Aorta (tissue), 5 donors: ENCODE measurements at places on chromosomes 7 and 10.

- no peak for DNase-seq
These were observed 17.5 kb downstream of the ZNF862 start for GRCh38 chr7:149855361-149856305.

GRCh38 chr7:787332-788240, 44.7 kb upstream of the SUN1 start:
- DNase-seq = no peak

GRCh38 chr7:14635955-14636354, 266.6 kb downstream of the DGKB start:
- no peak for DNase-seq

DNA sequence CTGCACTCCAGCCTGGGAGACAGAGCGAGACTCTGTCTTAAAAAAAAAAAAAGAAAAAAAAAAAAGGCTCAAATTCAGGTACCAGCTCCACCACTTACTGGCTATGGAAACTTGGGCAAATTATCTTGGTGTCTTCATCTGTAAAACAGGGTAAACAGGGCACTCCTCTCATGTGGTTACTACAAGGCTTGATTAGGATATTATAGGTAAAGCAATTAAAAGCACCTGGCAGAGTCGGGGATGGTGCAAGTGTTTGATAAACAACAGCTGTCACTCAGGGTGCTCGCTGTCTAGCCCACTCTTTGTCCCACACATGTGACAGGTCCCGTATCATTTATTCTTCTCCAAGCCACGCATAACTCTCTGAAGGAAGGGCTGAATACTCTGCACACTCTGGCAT, 96.9 kb downstream of the SORBS1 start:
- DNase-seq = no peak

DNA sequence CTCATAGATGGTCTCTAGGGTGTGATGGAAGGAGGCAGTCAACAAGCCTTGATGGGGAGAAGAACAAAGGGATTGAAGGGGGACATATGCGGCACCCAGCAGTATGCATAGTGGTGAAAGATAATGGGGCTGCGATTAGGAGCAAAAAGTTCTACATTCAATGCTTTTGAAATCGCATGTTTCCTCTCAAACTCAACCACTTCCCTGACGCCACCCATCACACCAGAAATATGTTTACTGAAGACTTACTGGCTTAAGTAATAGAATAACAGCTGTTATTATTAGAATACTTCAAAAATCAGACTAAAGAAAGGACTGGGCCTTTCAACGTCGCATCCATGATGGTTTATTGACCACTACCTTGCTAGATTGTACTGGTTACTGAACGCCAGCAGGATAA, 31.5 kb downstream of the MKRN1 start:
- DNase-seq = peak; percentile 2

DNA sequence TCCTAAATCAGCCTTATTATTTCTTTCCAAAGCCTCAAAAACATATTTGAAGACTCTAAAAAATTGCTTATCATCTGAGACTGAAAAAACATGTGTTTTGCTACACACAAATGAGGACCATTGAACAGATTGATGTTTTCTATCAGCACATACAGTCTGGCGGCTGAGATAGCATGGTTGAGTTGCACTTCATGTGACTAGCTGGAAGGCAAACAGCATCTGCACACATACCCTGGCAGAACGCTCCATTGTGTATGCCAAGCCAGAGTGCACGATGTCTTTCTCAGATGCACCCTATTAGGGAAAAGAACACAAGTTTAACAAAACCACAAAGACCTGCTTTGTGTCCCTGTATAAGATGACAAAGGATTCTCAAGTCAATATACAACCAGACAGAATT, 33.0 kb downstream of the FAM25A start:
- DNase-seq = no peak

GRCh38 chr10:83373671-83374070, 765.6 kb upstream of the GHITM start:
- no peak for DNase-seq

DNA sequence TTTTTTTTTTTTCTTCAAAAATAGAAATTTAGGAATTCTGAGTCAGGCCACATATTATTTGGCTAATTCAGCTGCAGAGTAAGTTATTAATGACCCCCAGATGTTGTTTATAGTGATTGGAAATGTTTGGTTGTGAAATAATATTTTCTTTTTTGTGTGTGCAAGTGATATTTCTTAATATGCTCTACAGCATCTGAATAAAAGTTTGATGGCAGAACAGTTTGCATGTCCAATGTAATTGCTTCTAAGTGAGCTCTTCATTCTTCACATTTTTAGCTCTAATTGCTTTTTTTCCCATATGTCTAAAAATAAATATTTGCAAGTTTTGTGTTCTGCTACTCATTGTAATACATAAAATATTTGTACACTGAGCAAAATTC, 116.0 kb downstream of the ARID5B start:
- no peak for DNase-seq

DNA sequence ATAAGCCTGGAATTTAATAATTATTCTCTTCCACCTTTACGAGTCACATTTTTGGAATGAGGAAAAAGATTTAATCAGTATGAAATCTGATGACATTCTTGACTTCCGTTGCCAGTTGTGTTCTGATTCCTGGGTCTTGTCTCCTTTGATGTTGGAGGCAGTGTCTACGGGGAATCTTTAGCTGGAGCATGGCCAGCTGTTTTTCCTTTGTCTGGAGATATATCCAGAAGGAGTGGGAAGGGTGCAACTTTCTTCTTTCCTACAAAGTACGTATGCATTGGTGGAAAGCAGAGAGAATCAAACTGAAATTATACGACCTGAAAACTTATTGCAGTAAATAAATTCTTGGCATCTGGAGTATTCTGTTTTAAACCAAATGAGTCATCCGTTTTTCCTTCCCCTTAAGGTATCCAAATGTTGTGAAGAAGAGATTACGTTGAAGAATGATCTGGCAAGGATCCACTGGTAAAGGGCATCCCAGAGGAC, 6.9 kb upstream of the GNG11 start:
- DNase-seq = no peak

GRCh38 chr10:17622061-17622460, 4.9 kb upstream of the HACD1 start:
- DNase-seq = no peak

DNA sequence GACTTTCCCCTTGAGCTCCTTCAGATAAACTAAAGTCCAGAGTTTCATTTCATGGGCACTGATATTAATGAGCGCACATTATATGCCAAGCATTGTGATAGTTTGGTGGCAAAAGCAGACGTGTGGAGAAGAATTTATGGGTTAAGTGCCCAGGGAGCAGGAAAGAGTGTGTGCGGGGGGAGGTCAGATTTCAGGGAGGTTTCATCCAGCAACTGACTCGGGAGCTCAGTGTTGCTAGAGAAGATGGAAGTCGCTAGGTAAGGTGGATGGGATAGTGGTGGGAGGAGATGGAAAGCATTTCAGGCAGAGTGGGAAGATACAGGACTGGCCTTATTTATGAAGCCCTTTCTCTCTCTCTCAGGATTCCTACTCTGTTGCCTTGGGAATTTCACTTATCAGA, 223.0 kb downstream of the SNX10 start:
- DNase-seq = no peak

GRCh38 chr7:43362652-43363034, 220.3 kb upstream of the STK17A start:
- DNase-seq = no peak

GRCh38 chr7:94182066-94182465, 177.9 kb upstream of the BET1 start:
- no peak for DNase-seq

- DNase-seq = no peak
These were observed 1324.7 kb downstream of the GATA3 start for GRCh38 chr10:9379183-9379582.

DNA sequence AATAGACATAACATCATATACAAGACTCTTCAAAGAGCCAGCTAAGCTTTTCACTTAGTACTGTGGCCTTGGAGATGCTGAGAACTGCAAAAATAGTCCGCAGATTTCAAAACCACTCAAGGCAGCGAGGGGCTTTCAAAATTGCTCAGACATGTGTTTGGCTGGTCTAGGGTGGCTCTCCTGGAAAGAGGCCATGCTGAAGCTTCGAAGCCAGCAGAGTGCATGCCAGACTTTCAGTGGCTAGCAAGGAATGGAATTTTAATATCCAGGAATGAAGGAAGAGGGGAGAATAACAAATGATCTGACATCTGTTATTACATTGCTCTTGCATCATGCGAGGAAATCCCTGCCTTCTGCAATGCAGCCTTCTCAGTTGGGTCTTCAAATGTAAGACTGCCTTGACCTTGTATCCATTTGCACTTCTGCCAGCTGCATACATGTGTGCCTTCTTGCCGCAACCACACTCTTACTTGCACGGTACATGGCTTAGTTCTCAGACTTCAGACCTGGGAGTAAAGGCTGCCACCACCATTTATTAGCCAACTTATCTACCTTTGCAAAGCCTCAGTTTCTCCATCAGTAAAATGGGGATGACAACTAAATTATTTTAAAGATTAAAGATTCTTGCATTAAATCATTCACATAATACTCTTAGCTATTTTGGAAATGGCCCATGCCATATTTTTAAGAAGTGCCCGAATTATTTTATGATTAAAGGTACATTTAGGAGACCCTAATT, 55.9 kb downstream of the ITIH5 start:
- no peak for DNase-seq

DNA sequence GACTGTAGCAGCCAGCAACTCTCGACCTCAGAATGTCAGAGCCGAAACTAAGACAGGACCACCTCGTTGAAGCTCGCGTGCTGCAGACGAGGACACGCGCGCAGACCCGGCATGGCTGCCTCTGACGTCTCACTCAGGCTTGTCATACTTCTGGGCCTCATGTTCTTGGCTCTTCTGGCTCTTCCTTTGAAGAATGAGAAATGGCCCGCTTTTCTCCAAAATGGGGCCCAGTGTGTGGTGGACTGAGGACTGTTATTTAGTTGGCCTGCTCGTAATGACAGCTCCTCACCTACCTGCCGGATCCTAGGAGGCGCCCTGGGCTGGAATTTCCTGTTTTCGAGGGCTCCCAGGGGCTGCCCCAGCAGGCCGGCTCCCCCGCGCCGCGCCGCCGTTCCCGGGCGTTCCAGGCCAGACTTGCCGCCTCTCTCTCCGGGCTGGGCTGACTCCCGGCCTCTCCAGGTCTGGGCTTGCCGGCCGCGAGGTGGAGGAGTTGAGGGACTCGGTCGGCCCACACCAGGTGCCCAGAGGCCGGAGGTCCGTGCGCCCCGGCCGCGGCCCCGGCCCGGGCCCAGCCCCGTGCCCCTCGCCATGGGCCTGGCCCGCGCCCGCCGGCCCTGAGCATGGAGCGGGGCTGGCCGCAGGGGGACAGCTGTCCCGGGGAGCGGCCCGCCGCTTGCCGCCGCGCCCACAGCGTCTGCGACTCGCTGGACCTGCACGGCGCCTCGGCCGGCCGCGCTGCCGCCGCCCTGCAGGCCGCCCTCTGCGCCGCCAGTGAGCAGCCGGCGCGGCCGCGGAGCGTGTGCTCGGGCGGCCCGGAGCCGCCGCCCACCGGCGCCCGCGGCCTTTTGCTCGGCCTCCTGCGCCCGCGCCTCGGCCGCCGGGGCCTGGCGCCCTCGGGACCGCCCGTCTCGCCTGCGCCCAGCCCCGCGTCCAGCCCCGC, 28.1 kb downstream of the AGAP3 start:
- DNase-seq = no peak

DNA sequence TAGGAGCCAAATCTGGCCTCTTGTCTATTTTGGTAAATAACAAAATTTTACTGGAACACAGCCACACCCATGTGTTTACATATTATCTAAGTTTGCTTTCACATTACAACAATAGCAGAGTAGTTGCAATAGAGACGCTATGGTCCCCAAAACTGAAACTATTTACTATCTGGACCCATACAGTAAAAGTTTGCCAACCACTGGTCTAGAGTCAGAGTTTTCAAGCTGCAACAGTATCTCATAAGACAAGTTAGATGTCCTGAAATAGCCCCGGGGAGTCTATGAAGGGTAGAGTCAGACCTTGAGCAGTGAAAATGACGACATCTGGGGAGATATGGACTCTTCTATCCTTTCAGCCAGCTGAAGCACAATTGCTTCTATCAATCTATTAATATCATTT, 74.2 kb downstream of the CTNNA3 start:
- DNase-seq = no peak

DNA sequence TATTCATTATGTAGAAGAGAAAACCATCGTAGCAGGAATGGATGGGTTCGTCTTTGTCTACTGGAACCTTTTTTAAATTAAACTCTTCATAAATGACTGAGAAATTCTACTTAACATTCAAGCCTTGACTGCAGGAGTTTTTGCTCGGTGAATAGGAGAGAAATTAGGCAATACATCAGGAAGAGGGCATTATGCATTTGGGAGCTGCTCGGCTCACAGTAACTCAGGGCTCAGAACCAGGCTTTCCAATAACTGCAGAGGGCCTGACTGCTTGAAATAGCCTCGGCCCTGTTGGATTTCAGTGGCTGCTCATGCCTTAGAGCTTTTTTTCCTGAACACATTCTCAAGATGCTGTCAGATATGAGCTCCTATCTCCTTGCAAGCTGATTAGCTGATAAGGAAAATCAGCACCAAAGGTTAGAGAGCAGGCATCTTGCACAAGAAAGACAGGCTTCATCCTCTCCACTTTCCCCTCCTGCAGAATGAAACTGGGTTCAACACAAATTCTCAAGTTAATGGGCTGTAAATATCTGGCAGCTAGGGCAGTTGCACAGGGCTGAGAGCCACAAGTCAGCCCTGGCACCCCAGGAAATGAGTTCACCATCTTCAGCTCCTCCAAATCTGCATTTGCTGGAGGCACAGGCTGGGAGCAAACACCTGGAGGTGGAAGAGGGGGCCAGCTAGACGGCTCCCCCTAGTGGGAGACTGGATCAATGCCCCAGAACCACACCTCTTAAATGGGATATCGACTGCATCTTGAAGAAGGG, 24.3 kb downstream of the TECTB start:
- no peak for DNase-seq

DNA sequence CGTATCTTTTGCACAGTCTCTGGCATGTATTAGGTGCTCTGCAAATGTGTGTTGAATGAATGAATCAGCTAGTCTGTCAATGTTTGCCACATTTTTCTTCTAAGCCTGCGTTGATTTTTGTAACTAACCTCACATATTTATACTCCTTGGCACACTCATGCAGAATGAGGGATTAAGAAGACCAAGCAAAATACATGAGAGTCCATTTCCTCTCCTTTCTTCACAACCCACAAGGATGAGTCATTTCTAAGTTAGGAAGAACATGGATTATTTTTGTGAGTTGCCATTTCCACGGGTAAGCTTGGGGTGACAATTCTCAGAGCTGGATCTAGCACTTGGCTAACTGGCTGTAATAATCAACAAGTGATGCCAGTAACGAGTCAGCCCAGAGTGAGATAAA, 158.8 kb downstream of the TWIST1 start:
- DNase-seq = no peak
